CD14-positive monocyte (primary cell): ENCODE measurements at places on chromosomes 6 and 20. TPM values are rescaled to one million over a fixed set of nuclear protein-coding genes. Genes with fewer than 3 reads are reported as not detected.

The KIAA1755 gene
- polyA plus RNA-seq = not detected

DNA sequence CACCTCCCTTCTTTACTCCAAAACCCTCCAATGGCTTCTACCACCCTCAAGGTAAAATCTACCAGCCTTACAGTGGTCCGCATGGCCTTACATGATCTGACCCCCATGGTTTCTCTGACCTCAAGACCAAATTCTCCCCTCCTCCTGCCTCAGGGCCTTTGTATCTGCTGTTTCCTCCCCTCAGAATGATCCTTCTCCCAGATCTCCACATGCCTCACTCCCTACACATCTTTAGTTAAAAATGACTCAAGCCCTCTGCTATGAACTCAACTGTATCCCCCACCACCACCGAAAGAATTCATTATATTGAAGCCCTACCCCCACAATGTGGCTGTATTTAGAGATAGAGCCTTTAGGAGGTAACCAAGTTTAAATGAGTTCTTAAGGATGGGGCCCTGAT is 4.1 kb downstream of the SLC23A2 start:
- DNase-seq = no peak

- DNase-seq = no peak
Measured at GRCh38 chr20:43752051-43752360, 25.2 kb upstream of the GTSF1L start.

The ZNF335 gene
- polyA plus RNA-seq = 39.6 and 42.5 TPM in 2 replicates

- DNase-seq = no peak
Measured at GRCh38 chr20:24081077-24081476, 92.5 kb upstream of the GGTLC1 start.

The CCR6 gene
- polyA plus RNA-seq = 0.43 TPM

DNA sequence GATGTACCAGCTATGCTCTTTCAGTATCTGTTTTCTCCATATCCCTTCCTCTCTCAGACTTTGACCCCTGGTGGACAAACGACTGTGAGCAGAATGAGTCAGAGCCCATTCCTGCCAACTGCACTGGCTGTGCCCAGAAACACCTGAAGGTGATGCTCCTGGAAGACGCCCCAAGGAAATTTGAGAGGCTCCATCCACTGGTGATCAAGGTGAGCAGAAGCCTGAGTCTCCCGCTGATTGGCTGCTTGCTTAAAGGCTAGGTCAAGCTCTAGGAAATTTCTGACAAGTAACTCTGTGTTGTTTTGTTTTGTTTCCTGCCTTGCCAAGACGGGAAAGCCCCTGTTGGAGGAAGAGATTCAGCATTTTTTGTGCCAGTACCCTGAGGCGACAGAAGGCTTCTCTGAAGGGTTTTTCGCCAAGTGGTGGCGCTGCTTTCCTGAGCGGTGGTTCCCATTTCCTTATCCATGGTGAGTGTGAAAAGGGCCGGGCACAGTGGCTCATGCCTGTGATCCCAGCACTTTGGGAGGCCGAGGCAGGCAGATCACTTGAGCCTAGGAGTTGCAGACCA is 28.6 kb downstream of the C6orf89 start:
- no peak for DNase-seq

The MYCT1 gene
- polyA plus RNA-seq = not detected
